Fibroblast of the aortic adventitia (primary cell): ENCODE measurements at places on chromosomes 11 and 22. TPM values are rescaled to one million over a fixed set of nuclear protein-coding genes. Genes with fewer than 3 reads are reported as not detected.

Gene NECTIN1
- 3.4 and 7.8 TPM in 2 replicates for total RNA-seq

- no peak for DNase-seq
Observed at GRCh38 chr22:19843857-19844376, 10.8 kb downstream of the GNB1L start.

DNA sequence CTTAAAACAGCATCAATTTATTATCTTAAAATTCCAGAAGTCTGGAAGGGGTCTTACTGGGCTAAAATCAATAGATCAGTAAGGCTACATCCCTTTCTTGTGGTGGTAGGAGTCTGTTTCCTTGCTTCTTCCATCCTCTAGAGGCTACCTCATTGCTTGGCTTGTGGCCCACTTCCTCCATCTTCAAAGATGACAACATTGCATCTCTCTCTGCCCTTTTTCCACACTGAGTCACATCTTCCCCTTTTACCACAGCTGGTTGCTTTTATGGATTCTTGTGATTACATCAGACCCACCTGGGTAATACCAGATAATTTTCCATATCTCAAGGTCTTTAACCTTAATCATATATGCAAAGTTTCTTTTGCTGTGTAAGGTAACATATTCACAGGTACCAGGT lies 60.9 kb downstream of the GRIA4 start:
- no peak for DNase-seq

DNA sequence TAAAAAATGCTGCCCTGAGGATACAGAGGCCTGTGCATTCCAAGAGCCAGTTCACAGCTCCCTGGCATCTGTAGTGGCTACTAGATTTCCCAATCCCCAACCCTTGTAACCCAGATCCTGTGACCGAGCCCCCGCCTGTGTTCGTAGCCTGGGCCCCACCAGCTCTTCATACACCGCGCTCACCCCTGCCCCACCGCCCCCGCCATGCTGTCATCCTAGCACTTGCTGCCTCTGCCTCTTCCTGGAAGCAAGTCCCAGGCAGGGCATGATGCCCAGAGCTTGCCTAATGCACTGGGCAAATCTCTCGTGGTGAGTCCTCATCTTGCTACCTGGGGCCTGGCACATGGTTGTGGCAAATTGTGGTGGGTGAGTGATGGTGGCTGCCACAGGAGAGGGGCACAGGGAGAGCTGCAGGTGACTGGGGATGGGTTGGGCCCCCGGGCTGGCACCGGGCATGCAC lies 7.1 kb downstream of the MGAT3 start:
- peak; percentile 22 for DNase-seq

Gene HEPHL1
- total RNA-seq = not detected in 2 replicates
